ENCODE measurements at places on chromosomes 5 and 9.

- H3K36me3 ChIP-seq: no peaks in the 10 kb centered on the region
- H3K27me3 ChIP-seq: no peaks in the 10 kb centered on the region
- no peak for DNase-seq
- H3K4me3 ChIP-seq: no peak overlapping the region
- H3K27ac ChIP-seq: no peak overlapping the region
Observed at GRCh38 chr9:10774051-10774450, 161.2 kb upstream of the PTPRD start.

DNA sequence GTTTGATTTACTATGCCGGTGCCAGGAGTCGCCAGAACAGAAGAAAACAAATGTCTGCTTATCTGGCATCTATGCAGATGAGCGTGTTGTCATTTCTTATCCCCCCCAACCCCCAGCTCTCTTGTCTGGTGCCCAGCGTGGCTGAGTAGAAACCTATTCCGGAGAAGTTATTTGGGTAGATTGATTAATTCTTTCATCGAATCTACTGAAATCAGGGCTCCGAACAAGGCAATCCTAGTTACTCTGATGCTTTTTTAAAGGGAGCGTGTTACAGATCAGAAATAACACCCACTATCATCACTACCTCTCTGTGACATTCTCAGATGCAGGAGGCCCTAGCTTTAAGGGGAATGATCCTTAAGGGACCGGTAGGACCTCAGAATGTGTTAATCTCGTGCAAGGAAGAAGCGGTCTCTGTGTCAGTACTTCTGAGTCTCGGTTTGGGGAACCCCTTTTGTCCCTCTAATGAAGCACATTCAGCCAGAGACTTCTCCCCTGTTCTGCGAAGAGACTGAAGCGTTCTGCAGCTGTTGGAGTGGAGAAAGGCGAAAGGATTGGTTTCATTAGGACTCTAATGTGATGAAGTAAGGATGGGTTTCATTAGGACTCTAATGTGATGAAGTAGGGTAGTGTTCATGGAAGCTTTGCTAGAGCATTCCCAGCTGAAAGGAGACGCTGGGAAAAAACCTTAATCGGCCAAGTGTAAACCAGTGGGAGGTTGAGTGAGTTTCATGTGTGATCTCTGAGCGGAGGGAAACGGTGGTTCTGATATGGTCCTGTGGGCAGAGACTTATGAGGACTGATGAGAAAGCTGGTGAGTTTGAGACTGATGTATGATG is 1.5 kb downstream of the PIP5K1B start:
- peaks cover 20% of the 10 kb centered on the region for H3K4me1 ChIP-seq
- H3K27me3 ChIP-seq: no peaks in the 10 kb centered on the region
- no peak overlapping the region for H3K27ac ChIP-seq

- H3K27ac ChIP-seq: peak overlapping the region; percentile 98
- peaks cover 13% of the 10 kb centered on the region for H3K4me1 ChIP-seq
- no peaks in the 10 kb centered on the region for H3K36me3 ChIP-seq
- H3K4me3 ChIP-seq: peak overlapping the region; percentile 83
- no peak for DNase-seq
- no peaks in the 10 kb centered on the region for H3K27me3 ChIP-seq
Observed at GRCh38 chr9:98256756-98257155, 1.3 kb upstream of the TBC1D2 start.

DNA sequence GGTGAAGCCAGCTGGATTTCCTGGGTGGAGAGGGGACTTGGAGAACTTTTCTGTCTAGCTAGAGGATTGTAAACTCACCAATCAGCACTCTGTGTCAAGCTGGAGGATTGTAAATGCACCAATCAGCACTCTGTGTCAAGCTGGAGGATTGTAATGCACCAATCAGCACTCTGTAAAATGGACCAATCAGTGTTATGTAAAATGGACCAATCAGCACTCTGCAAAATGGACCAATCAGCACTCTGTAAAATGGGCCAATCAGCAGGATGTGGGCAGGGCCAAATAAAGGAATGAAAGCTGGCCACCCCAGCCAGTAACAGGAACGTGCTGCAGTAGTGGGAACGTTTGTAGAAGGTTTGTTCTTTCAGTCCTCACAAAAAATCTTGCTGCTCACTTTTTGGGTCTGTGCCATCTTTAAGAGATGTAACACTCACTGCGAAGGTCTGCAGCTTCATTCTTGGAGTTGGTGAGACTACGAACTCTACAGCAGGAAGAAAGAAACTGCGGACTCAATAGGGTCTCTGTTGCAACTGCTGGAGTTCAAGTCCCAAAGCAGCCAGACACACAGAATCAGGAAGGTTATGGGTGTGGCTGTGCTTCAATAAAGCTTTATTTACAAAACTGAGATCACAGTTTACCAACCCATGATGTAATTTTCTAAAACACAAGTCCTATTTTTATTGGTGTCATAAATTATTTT is 145.7 kb upstream of the ERCC6L2 start:
- H3K36me3 ChIP-seq: no peaks in the 10 kb centered on the region
- no peak overlapping the region for H3K27ac ChIP-seq

- H3K36me3 ChIP-seq: peaks cover 3% of the 10 kb centered on the region
- H3K4me3 ChIP-seq: no peak overlapping the region
- H3K27me3 ChIP-seq: no peaks in the 10 kb centered on the region
- no peaks in the 10 kb centered on the region for H3K4me1 ChIP-seq
- no peak for DNase-seq
Observed at GRCh38 chr9:127506117-127506813, 55.0 kb downstream of the LRSAM1 start.

GRCh38 chr5:77483682-77484081 is 8.4 kb downstream of the WDR41 start:
- peaks cover 8% of the 10 kb centered on the region for H3K4me1 ChIP-seq
- no peak overlapping the region for H3K4me3 ChIP-seq
- H3K27me3 ChIP-seq: no peaks in the 10 kb centered on the region
- H3K36me3 ChIP-seq: no peaks in the 10 kb centered on the region
- H3K27ac ChIP-seq: no peak overlapping the region

- H3K4me3 ChIP-seq: no peak overlapping the region
- no peak overlapping the region for H3K27ac ChIP-seq
- peak; percentile 48 for DNase-seq
- H3K27me3 ChIP-seq: no peaks in the 10 kb centered on the region
- no peaks in the 10 kb centered on the region for H3K36me3 ChIP-seq
- peaks cover 4% of the 10 kb centered on the region for H3K4me1 ChIP-seq
Observed at GRCh38 chr5:58849921-58850667, 267.2 kb downstream of the RAB3C start.

- H3K36me3 ChIP-seq: no peaks in the 10 kb centered on the region
- H3K4me1 ChIP-seq: no peaks in the 10 kb centered on the region
- H3K27ac ChIP-seq: peak overlapping the region; percentile 47
- H3K27me3 ChIP-seq: no peaks in the 10 kb centered on the region
Observed at GRCh38 chr9:75953218-75953617, 62.7 kb downstream of the PCSK5 start.

DNA sequence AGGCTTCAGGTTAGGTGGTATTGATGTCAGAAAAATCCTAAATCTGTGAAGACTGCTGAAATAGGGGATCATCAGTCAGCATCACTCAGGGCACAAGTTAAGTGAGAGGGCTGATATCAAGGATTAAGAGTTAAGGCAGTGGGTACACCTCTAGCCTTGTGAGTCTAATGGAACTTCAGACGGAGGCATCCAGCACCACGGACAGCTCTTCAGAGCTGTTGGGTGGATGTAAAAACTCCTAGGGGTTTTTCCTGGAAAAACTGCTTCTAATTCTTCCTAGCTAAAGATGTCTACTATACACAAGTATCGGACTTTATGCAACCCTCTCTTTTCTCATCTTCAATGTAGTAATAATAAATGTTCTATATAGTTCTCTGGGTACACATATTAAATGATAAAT is 165.9 kb downstream of the SH3GL2 start:
- no peak overlapping the region for H3K4me3 ChIP-seq
- H3K27ac ChIP-seq: no peak overlapping the region
- DNase-seq: no peak
- peaks cover 2% of the 10 kb centered on the region for H3K27me3 ChIP-seq
- H3K36me3 ChIP-seq: no peaks in the 10 kb centered on the region

DNA sequence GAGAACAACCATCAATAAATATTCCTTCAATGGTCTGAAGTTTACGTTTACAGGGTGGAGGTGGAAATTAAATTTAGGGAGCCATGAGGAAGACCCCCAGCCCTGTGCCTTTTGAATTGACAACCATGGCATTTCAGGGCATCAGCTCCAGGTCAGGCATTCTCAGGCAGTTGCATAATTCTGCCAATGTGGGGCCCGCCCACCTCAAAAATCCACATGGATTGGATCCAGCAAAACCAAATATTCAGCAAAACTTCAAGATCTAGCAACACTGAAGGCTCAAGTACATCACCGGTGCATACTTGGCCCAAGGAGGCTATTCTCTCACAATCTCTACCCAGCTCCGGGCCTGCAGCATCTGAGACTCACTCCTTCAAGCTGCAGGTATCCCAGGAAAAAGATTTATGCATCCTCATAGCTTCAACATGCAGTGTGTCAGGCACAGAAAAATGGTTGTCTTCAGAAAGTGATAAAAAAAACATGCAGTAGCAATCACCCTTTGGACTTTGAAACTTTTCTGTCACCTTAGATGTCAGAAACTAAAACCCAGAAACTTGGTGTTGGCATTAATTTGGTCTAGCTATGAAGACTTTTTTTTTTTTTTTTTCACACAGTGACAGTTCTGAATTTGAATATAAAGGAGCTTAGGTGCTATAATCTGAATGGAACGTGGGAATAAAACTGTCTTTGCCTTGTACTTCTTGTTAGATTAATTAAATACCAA is 21.4 kb upstream of the ANXA2R start:
- no peak overlapping the region for H3K4me3 ChIP-seq
- no peaks in the 10 kb centered on the region for H3K27me3 ChIP-seq
- H3K36me3 ChIP-seq: no peaks in the 10 kb centered on the region
- no peak for DNase-seq
- no peak overlapping the region for H3K27ac ChIP-seq
- peaks cover 3% of the 10 kb centered on the region for H3K4me1 ChIP-seq

DNA sequence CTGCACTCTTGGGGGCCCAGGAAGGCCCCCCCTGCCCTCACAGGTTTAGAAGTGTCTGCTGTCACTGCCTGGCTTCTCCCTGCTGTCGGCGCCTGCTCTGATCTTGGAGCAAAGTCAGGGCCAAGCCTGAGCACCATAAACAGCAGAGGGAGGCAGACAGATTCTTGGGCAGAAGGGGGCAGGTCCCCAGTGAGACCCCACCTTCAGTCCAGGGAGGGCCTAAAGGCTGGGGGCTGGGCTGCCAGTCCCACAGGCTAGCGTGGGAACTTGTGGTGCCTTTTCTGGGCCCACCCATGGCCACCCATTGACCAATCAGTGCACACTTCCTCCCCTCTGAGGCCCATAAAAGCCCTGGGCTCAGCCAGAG is 124.0 kb downstream of the OLFM1 start:
- DNase-seq: no peak
- no peaks in the 10 kb centered on the region for H3K27me3 ChIP-seq
- H3K4me3 ChIP-seq: no peak overlapping the region

DNA sequence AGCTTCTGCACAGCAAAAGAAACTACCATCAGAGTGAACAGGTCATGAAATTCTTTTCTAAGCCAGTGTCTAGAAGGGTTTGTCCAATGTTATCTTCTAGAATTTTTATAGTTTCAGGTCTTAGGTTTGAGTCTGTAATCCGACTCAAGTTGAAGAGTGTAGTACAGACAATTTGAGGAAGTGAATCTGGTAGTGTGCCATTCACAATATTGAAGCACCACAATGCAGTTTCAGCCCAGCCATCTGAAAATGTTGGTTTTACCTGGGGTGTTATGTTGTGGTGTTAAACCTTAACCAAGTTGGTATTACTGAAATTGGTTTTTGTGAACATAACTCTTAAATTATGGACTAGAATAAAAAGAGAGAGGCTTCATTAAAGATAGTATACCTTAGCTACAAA is 77.2 kb downstream of the ADAMTS16 start:
- no peaks in the 10 kb centered on the region for H3K27me3 ChIP-seq
- no peaks in the 10 kb centered on the region for H3K36me3 ChIP-seq
- H3K4me1 ChIP-seq: no peaks in the 10 kb centered on the region
- DNase-seq: no peak

GRCh38 chr9:4668604-4669003 is 2.3 kb upstream of the SPATA6L start:
- H3K27ac ChIP-seq: no peak overlapping the region
- no peak overlapping the region for H3K4me3 ChIP-seq
- H3K36me3 ChIP-seq: no peaks in the 10 kb centered on the region
- peaks cover 13% of the 10 kb centered on the region for H3K4me1 ChIP-seq
- H3K27me3 ChIP-seq: no peaks in the 10 kb centered on the region

DNA sequence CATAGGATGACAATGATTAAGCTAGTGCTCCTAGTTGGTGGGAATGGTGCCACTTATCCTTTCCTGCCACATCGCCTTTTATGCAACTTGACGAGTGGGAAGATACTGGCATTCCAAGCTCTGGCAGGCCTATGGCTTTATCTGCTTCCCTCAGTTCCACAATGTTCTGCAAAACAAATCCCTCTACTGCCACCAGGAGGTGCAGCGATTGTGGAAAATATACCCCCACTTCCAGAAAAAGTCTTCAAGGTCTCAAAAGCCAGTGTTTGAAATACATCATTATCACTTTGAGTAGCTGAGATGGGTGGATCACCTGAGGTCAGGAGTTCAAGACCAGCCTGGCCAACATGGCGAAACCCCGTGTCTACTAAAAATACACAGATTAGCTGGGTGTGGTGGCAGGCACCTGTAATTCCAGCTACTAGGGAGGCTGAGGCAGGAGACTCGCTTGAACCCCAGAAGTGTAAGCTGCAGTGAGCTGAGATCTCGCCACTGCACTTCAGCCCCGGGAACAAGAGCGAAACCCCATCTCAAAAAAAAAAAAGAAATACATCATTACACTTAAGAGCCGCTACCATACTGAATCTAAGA is 3.4 kb downstream of the CLINT1 start:
- H3K4me3 ChIP-seq: no peak overlapping the region
- no peak overlapping the region for H3K27ac ChIP-seq

DNA sequence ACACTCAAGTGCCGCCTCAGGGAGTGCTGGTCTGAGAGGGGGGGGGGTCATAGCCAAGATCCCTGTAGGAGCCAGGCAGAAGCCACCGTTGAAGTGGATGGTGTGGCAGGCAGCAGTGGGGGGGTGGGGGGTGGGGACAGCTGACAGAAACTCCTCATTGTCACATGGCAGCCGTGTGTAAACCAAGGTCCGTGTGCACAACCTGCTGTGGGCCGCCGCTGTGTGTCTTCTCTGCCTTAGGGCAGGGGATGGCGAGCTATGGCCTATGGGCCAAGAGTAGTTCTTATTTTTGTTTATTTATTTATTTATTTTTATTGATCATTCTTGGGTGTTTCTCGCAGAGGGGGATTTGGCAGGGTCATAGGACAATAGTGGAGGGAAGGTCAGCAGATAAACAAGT is 13.4 kb downstream of the SQSTM1 start:
- H3K4me1 ChIP-seq: peaks cover 3% of the 10 kb centered on the region
- no peaks in the 10 kb centered on the region for H3K27me3 ChIP-seq
- H3K36me3 ChIP-seq: peaks cover 60% of the 10 kb centered on the region
- no peak overlapping the region for H3K27ac ChIP-seq
- no peak overlapping the region for H3K4me3 ChIP-seq

GRCh38 chr5:66958980-66959641 is 237.5 kb downstream of the CD180 start:
- no peak overlapping the region for H3K4me3 ChIP-seq
- H3K27me3 ChIP-seq: no peaks in the 10 kb centered on the region
- peak; percentile 33 for DNase-seq
- H3K4me1 ChIP-seq: peaks cover 25% of the 10 kb centered on the region
- H3K27ac ChIP-seq: peak overlapping the region; percentile 54

GRCh38 chr5:16792598-16793275 is 143.4 kb downstream of the MYO10 start:
- H3K36me3 ChIP-seq: no peaks in the 10 kb centered on the region
- no peak overlapping the region for H3K27ac ChIP-seq
